NCI-H510A (cell line): ENCODE measurements at places on chromosomes 1 and 21.
A peak's percentile ranks its signal among the peaks of the same experiment; 100 is the strongest.

GRCh38 chr21:17585875-17586450 is 26.7 kb downstream of the BTG3 start:
- DNase-seq, result no peak

- no peak for DNase-seq
Measured at GRCh38 chr1:6419804-6420453, at the start of gene HES2. Gene HES2, minus strand, starts transcription at chr1:6419919. Its CDS starts 99 bp downstream, at chr1:6419820.

GRCh38 chr1:96002969-96003964 is 718.3 kb upstream of the PTBP2 start:
- DNase-seq, result no peak

- DNase-seq, result no peak
Measured at GRCh38 chr1:57162607-57163261, 196.9 kb upstream of the C8B start.

DNA sequence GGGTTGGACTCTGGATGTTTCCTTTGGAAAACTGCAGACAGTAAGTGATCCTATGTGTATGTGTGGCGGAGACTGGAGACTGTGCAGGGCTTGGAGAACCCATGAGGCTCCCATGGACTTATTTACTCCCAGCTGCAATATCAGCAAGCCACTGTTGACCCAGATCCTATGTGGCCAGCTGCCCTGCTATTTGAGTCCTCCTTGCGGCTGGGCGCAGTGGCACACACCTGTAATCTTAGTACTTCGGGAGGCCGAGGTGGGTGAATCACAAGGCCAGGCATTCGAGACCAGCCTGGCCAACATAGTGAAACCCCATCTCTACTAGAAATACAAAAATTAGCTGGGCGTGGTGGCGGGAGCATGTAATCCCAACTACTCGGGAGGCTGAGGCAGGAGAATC is 83.5 kb downstream of the TLR5 start:
- no peak for DNase-seq

DNA sequence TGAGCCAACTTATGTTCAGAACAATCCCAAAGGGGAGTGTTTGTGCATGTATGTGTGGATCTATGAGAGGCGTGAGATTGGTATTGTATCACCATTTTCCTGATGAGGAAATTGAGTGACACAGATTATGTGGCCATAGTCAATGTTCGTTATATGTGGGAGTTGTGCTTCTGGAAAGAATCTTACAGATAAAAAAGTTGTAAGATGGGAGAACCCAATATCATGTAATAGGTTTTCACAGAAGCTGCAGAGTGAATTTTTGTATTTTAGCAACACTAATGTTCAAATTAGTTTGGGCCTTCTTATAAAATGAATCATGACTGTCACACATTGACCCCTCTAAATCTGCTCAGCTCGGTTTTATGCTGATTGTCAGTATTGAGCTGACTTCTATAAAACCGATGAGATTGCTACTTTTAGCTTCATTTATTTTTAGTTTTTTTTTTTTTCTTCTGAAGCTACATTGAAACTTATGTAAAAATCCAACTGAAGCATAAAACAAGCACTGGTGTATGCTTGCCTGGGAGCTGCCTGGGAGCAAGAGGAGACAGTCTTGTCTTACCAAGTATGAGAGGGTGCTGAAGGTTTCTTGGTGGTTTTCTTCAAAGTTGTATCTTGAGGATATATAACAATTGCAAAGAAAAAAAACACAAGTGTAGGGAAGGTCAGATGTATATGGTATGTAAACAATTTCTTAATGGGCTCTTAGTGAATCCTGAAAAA is 4.1 kb downstream of the RWDD3 start:
- no peak for DNase-seq

GRCh38 chr1:232974971-232975370 is 24.6 kb downstream of the NTPCR start:
- DNase-seq, result no peak

DNA sequence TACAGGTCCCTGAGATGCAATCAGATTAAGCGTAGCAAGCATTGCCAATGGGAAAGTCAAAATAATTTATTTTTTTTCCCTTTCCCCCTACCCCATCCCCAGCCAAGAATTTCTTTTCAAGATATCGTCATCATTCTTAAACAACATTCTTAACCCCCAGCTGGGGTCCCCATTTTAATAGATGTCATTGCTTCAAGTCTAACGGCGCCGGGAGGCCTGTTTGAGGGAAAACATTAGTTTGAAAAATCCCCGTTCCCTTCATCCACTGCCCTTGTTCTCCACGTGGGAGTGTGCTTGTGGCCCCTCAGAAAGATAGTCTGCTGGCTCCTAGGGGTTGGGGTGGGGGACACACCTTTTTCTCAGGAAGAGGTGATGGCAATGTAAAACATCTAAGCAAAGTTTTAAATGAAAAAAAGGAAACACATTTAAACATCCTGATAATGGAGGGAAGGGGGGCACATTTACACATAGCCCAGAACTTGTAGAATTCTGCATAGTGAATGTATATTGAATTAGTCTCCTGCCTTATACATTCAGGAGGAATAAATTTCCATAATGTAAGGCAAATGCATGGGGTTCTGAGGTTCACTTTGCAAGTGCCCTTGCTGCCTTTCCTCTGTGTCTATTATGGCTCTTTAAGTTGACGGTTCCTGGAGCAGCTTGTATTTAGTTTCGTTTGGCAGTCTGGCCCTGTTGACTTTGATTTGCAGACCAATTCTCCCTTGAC is 6.8 kb downstream of the TRNP1 start:
- DNase-seq, result no peak

- no peak for DNase-seq
Measured at GRCh38 chr1:36585569-36586548, 103.1 kb upstream of the CSF3R start.

DNA sequence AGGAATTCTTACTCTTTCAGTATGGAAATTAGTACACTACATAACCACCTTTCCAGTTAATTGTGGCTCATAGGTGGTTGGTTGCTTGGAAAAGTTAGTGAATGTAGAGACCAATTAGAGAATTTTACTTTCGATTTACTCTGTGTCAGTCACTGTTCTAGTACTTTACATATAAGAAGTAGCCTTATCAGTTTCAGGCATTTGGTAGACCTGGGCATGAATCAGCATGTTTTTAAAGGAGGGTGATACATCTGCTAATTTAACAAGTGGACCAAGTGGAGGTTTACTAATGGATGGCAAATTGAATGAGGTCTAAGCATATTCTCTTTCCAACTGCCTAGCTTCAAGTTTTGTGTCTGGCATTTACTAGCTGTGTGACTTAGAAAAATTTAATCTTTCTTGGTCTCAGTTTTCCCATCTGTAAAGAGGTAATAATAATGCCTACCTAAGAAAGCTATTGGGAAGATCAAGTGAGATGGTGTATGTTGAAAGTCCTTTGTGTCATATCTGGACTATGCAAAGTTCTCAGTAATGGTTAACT is 1158.6 kb downstream of the PLA2G4A start:
- no peak for DNase-seq

- DNase-seq, result no peak
Measured at GRCh38 chr1:71285529-71285928, 204.7 kb upstream of the ZRANB2 start.

- DNase-seq, result no peak
Measured at GRCh38 chr1:115463347-115463746, 125.3 kb upstream of the NGF start.

DNA sequence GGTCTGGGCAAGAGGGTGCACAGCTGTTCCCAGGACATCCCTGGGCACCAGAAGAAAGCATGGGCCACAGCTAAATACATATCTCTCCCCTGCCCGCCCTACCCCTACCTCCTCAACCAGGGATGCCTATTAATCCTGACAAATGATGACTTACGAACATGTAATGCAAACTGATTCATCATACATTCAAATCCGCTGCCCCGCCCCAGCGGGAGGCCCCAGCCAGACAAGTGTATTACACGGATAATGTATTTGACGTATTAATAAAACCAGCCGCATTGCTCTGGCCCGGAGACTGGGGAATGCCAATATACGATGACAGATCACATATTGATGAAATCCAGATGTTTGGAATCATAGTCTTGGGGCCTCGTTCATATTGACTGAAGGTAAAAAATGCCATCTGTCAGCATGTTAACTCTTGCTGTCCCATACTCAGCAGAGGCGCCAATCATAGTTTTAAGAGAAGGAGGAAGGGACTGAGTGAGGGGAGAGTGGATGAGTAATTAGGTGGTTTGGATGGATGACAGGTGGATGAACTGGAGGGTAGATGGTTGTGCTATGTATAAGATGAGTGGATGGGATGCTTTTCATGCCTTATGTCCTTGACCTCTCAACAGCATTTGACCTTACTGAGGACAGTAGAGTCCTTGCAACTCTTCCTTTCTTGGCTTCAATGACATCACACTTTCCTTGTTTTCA is 68.2 kb downstream of the TMEM53 start:
- DNase-seq, result no peak

DNA sequence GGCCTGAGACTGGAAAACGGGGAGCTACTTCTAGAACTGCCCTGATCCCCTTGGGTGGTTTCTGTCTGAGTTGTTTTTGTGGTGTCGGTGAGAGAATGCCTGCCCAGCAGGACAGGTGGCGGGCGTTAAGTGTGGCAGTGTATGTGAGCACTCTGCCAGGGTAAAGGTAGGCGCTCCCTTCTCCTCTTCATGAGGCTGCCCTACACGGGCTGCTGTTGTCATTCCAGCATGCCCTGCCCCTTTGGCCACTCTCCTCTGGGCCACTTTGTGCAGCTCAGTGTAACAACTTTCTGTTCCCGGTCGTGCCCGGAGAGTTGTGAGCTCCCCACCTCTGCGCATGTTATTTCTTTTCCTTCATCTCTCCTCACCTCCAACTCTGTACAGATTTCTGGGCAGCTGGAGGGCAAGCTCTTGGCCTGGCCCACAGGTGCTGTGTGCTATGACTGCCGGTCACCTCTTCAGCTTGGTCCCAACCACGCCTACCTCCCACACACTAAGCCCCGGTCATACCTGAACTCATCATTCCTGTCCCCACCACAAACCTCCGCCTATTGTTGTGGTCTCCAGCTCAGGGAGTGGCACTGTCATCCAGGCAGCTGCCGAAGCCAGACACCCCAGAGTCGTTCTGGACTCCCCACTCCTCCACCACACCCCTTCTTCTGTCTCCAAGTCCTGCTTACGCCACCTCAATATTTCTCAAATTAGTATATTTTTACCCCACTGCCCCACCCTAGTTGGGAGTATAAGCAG is 69.0 kb downstream of the GADD45A start:
- DNase-seq, result no peak

DNA sequence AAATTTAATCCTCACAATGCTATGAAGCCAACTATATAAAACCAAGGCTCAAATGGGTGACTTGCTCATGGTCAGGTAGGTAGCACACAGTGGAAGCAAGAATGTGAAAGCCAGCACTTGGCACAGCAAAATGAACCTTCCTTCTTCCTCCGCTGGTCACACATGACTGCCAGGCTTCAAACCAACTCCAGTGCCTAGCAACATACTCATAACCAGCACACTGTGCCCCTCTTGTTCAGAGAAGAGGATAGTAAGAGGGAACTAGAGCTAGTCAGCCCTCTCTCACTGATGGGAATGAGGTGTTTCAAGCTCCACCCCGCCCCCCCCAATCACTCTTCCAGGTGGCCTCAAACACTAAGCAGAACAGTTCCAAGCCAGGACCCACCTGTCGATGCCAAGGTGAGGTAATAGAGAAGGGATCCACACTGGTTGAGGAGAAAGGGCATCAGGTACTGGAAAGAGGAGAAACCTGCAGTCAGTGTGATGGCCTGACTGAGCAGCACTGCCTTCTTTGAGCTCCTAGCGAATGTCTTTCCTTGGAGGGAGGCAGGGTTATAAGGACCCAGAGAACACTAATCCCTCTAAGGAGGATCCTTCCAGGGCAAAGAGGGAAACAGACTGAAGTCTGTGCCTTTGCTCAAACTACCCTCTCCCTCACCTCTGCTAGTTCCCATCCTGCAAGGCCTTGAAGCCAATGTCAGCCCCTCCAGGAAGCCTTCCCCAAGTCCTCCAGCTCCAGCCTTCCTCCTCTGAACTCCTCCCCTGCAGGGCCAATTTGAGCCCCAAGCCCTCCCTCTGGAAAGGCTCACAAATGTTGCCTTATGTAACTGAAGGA is 1.2 kb downstream of the TMEM234 start:
- peak; percentile 60 for DNase-seq

GRCh38 chr1:231443363-231443762 is 21.3 kb upstream of the EGLN1 start:
- DNase-seq, result no peak

- no peak for DNase-seq
Measured at GRCh38 chr1:88433556-88433955, 250.5 kb upstream of the PKN2 start.

DNA sequence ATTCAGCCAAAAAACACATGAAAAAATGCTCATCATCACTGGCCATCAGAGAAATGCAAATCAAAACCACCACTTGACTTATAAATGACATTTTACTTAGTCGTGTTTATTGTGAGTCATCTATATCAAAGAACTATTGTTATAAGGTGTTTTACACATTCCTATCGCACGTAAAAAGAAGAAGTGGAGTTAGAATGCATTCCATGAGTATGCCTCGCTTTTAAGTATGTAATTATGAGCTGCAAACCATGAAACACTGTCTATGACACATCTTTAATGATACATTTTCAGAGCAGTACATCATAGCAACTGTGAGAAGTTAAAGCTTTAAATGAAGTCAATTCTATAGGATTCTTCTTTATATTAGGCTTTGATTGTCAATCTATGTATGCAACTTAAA is 614.3 kb upstream of the ADAMTS5 start:
- no peak for DNase-seq

- DNase-seq, result no peak
Measured at GRCh38 chr1:211688421-211688820, 13.0 kb upstream of the NEK2 start.

DNA sequence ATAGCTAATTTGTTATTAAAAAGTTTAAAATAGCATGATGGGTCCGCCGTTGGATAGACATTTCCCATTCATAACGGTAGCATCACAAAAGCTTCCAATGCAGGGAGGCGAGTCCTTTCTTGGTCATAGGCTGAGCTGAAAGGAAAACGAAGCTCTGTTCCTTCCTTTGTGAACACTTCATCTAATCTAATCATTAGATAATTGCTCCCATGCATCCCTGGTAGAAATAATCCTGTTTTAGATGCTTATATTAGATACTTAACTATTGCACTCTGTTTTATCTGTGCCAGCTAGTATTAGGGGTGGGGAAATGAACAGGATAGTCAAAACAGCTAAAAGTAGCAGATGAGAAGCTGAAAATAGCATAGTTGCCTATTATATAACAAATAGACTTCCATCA is 215.0 kb downstream of the SLC35F3 start:
- no peak for DNase-seq

- DNase-seq, result no peak
Measured at GRCh38 chr1:235326719-235327558, 1.0 kb downstream of the ARID4B start.

- no peak for DNase-seq
Measured at GRCh38 chr1:15515022-15515663, 8.9 kb downstream of the CASP9 start.

DNA sequence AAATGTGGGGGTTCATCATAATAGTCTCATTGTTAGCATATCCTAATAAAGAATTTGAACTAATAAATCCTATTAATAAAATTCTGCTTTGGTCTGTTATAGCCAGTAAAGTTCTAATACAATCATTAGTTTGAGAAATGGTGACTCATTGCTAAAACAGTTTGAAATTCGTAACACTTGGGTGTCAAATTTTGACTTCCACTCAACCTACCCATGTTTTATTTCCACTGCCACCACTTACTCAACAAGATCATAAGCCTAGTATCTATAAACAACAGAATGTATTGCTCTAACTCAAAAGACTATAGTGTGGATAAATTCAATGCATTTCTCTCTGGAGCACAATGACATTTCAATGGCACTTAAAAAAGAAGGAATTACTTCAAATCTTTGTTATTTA is 29.1 kb downstream of the LGALS8 start:
- no peak for DNase-seq
